ENCODE measurements at places on chromosomes 4 and X.

- no peak for DNase-seq
Observed at GRCh38 chr4:182137343-182137742, 105.9 kb upstream of the TENM3 start.

DNA sequence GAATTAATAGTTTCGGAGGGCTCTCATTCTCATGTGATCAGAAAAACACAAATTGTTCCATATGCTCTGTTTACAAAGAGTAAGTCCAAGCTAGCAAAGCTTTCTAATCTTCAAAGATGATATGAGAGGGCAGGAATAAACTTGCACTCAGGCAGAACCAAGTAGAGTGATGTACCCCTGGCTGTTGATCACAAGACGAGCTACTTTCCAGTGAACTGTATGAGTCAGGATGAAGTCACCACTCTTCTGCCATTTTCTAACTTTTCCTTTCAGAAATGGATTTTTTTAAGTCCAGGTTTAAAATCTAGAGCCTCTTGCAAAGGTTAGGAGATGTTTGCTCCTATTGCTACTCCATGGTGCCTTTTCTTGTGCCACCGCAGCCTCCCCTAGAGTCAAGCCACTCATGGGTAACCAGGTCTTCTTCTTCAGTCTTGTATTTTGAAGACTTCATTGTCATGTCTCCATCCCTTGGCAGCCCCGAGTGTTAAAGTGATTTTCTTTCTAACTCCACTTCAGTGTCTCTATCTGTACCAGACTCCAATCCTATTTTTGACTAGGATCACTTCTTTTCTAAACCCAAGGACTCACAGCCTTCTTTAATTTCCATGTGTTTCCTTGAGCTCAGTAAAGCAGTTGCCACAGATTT lies 171.9 kb upstream of the GALNT7 start:
- DNase-seq, result no peak

GRCh38 chrX:53682885-53683555 lies 3.5 kb downstream of the HUWE1 start:
- peak; percentile 56 for DNase-seq

GRCh38 chr4:40675166-40675565 lies 45.5 kb upstream of the RBM47 start:
- no peak for DNase-seq

DNA sequence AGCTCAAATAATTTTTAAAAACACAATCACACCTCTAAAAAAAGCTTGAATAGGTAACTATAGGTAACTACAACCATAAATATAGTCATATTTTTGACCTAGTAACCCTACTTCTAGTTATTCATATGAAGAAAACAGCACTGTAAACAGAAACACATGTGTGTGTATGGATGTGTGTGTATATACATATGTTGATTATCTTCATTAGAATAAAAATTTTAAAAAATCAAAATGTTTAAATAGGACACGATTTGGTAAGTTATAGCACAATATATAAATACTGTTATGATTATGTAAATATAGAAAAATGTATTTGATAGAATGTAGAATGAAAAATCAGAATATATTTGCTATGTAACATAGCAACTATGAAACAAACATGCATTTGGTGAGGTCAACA lies 258.1 kb upstream of the GK2 start:
- DNase-seq, result no peak

DNA sequence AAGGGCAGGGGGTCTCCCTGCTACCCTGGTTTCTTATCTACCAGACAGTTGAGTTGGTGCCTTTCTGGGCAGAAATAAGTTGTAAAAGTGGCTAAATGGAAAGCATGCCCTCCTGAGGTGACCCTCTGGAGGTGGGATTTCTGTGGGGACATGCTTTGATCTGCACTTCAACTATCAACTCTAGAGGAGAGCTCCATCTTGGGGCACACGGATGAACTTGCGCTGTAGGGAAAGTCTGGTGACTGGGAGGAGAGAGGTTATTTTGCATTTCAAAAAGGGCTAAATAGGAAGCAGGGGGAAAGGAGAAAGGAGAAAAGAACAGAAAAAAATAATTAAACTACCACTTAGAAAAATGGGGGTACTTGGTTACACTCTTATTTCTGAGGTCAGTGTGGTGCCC lies 12.7 kb upstream of the RHOXF2B start:
- DNase-seq, result no peak

GRCh38 chr4:175944126-175944910 lies 121.3 kb upstream of the WDR17 start:
- no peak for DNase-seq

GRCh38 chr4:162241857-162242256 lies 78.1 kb upstream of the FSTL5 start:
- no peak for DNase-seq

GRCh38 chr4:27635936-27636913 lies 775.6 kb downstream of the STIM2 start:
- DNase-seq, result peak; percentile 47

DNA sequence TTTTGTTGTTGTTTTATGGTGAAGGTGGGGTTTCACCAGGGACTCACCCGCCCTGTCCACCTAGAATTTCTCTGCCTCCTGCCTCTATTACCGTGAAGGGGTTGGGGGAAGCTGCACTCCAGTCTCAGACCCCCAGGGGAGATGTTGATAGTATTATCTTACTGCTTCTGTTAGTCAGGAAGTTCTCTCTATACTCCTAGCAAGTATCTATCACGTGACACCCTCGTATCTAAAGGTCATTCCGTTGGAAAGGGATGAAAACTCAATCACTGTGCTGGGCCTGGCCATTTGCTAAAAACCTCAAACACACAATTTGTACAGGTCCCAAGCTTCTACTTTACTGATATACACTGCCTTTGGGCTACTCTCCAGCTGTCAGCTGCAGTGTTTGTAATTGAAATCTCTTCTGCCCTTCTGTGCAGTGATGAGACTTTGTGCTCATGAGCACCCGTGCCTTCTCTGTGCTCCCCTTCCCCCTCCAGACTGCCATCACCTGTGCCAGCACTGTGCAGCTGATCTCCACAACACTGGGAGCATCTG lies 188.5 kb upstream of the ANXA3 start:
- DNase-seq, result no peak

DNA sequence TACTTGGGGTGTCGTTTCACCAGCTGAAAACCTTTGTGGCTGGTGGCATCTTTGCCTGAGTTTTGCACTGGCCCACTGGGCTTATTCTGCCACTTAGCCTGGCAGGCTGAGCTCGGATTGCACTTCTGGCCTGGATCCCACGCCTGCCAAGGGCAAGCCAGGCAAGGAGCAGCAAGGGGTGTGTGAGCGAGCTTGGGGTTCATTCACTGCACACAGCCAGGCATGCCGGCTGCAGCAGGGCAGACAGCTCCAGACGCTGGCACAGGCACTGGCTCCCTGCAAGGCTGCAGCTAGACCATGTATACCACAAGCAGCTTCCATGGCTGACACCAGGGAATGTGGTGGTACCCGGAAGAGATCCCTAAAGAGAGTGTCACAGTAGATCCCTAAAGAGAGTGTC lies 476.3 kb downstream of the EPHA5 start:
- DNase-seq, result no peak

DNA sequence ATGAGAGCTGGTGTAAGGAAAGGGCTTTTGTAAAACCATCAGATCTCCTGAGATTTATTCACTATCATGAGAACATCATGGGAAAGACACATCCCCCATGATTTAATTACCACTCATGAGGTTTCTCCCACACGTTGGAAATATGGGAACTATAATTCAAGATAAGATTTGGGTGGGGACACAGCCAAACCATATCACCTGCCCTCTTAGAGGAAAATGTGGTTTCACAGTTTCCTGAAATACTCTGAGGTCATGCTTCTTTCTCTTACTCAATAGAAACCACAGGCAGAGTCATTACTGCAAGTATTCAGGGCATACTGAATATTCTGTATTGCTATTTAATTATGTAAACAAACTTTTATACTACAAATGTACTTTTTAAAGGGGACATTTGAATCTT lies 1453.3 kb downstream of the PCDH18 start:
- no peak for DNase-seq

- DNase-seq, result no peak
Observed at GRCh38 chrX:117607561-117607960, 509.0 kb downstream of the KLHL13 start.

GRCh38 chrX:41153448-41153847 lies 68.2 kb downstream of the USP9X start:
- DNase-seq, result no peak

- DNase-seq, result no peak
Observed at GRCh38 chr4:165404696-165405095, 25.9 kb downstream of the CPE start.

GRCh38 chr4:3599951-3600350 lies 67.7 kb upstream of the LRPAP1 start:
- DNase-seq, result no peak

DNA sequence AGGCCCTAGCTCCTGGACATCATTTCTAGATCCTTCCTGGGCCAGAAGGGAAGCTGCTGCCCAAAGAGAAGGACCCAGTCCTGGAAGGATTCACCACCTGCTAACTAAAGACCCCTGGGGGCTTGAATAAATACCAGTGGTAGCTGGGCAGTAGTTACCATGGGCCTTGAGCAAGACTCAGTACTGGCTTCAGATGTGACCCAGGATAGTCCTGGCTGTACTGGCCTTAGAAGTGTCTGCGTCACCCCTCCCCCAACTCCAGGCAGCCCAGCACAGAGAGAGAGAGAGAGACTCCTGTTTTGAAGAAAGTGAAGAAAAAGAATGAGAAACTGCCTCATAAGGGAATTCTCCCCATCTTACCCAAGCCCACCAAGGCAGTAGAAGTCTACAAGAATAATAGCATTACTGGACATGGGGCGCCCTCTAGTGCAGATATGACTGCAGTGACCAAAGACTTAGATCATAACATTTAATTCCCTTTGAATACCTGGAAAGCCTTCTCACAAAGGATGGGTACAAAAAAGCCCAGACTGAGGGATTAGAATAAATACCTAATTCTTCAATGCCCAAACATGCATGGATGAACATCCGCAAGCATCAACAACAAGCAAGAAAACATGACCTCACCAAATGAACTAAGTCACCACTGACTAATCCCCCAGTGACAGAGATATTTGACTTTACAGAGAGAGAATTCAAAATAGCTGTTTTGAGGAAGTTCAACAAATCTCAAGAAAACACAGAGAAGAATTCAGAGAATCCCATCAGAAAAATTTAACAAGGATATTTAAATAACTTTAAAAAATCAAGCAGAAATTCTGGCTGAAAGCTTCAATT lies 171.8 kb downstream of the HNRNPD start:
- peak; percentile 52 for DNase-seq

GRCh38 chrX:72207366-72207765 lies 25.8 kb downstream of the PIN4 start:
- no peak for DNase-seq

- no peak for DNase-seq
Observed at GRCh38 chrX:53324803-53325202, 43.4 kb upstream of the IQSEC2 start.

GRCh38 chr4:37715889-37716402 lies 29.8 kb upstream of the RELL1 start:
- peak; percentile 90 for DNase-seq

DNA sequence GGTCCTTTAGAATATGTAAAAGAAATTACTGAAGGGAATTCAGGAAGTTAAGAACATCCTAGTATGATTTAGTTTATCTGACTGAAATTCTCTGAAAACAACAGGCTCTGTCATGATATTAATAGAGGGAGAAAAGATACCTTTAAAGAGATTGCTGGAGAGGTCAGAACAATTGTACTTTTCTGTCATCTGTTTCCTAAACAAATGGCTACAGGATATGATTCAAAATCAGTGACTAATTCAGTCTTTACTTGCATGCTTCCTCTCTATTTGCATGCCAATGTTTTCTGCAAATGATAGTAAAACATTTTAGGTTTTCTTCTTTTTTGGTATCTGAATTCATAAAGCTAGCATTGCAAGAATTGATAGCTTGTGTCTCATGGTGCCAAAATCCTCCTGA lies 616.7 kb upstream of the PCDH7 start:
- no peak for DNase-seq

DNA sequence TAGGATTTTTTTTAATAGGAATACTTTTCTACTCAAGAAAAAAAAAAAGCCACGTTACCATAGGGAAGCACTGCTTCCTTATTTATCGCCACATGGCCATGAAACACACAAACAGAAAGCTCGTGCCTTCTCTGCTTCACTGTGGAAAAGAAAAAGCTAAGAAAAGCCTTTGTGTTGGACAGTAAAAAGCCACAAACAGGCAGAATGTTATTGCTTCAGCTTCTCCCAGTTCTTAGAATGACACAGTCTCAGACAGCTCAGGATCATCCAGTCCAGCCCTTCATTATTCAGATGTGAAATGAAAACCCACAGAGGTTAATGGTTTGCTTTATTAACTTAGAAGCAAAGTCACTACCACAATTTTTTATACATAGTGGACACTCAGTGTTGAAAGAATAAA lies 181.6 kb upstream of the NOCT start:
- no peak for DNase-seq

- DNase-seq, result no peak
Observed at GRCh38 chr4:102253860-102254259, 91.4 kb downstream of the SLC39A8 start.

DNA sequence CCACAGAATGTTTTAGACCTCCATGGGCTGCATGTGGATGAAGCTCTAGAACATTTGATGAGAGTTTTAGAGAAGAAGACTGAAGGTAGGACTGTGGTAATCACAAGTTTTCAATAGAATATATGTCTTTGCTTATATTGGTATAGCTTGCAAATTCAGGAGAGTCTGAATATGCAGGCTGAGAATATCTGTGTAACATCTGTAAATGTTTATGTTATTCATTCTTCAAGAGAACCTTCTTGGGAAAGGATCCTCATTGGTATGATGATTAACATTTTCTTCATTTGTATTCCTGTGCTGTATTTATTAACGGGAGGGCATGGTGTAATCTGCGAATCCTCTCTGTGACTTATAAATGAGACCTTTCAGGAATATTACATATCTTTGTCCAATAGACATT lies 52.1 kb upstream of the RHOH start:
- no peak for DNase-seq

DNA sequence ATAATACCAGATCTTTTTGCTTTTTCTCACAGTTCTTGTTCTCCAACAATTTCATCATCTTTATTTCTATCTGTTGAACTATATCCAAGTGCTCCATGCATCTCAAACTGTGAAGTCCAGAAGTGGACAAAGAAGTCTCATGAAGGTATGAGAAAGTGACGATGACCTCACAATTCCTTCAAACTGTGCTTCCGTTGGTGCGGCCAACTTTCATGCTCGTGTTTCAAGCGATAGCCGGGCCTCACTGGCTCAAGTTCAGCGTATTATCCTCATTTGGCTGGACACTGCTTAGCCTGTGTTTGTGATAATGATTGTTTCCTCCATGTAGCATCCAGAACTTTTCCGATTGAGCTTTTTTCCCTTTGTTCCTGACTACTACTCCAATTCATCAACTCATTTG lies 143.1 kb downstream of the PALLD start:
- no peak for DNase-seq

- no peak for DNase-seq
Observed at GRCh38 chr4:106522839-106523238, 154.3 kb upstream of the GIMD1 start.

- no peak for DNase-seq
Observed at GRCh38 chr4:75919920-75920319, 17.7 kb upstream of the PPEF2 start.

DNA sequence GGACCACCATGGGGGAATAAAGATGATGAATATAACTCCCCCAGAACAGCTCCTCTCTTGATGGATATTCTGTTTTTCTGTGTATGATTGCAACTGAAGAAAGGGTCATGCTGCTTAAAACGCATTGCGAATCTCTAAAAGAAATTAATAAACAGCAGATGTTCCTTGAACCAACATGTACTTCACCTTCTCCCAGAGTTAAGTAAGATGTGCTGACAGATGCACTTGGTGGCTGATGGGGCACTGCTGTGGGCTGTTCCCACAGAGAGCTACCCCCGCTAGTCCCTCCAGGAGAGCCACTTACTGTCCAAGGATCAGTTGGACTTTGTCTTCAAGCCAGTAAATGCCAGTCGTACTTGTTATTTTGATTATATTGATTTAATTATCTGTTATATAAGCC lies 26.3 kb upstream of the C4orf54 start:
- DNase-seq, result no peak

Measured in activated CD4-positive, alpha-beta T cell treated with anti-CD3 and anti-CD28 coated beads, Interleukin-10, Interleukin-2, amounts not matched to agents 100 ng/mL and 50 ng/mL, durations not matched to agents 16 hours and 8 hours (primary cell).